ENCODE measurements at places on chromosomes 5 and 9. TPM values are rescaled to one million over a fixed set of nuclear protein-coding genes. Genes with fewer than 3 reads are reported as not detected.

Gene C5orf58
- not detected for total RNA-seq

DNA sequence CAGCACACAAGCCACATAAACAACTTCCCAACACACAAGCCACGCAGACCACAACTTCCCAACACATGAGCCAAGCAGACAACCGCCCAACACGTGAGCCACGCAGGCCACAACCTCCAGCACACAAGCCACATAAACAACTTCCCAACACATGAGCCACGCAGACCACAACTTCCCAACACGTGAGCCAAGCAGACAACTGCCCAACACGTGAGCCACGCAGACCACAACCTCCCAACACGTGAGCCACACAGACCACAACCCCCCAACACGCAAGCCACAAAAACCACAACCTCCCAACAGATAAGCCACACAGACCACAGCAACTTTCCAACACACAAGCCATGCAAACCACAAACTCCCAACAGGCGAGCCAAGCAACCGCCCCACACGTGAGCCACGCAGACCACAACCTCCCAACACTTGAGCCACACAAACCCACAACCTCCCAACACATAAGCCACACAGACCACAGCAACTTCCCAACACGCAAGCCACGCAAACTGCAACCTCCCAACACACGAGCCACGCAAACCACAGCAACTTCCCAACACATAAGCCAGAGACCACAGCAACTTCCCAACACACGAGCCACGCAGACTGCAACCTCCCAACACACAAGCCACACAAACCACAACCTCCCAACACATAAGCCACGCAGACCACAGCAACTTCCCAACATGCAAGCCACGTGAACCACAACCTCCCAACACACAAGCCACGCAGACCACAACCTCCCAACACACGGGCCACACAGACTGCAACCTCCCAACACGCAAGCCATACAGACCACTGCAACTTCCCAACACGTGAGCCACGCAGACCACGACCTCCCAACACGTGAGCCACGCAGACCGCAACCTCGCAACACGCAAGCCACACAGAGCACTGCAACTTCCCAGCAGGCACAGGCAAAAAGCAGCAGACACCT lies 10.1 kb downstream of the BRD9 start:
- peak overlapping the region; percentile 85 for H3K27ac ChIP-seq
- no peak overlapping the region for H3K4me3 ChIP-seq
- no peak for DNase-seq
- H3K27me3 ChIP-seq, result no peaks in the 10 kb centered on the region
- H3K36me3 ChIP-seq, result peaks cover 80% of the 10 kb centered on the region

Gene HTR1A
- total RNA-seq, result not detected

GRCh38 chr9:137277329-137278041 lies at the start of gene TOR4A:
TSS of gene TOR4A (plus strand) at chr9:137277726. CDS start at chr9:137278690, 964 bp downstream.
- H3K4me3 ChIP-seq, result peak within 1 kb of the TSS; percentile 89
- peak; percentile 48 for DNase-seq
- H3K27me3 ChIP-seq, result no peaks in the 10 kb centered on the region
- H3K4me1 ChIP-seq, result peaks cover 5% of the 10 kb centered on the region
- H3K36me3 ChIP-seq, result peaks cover 10% of the 10 kb centered on the region

DNA sequence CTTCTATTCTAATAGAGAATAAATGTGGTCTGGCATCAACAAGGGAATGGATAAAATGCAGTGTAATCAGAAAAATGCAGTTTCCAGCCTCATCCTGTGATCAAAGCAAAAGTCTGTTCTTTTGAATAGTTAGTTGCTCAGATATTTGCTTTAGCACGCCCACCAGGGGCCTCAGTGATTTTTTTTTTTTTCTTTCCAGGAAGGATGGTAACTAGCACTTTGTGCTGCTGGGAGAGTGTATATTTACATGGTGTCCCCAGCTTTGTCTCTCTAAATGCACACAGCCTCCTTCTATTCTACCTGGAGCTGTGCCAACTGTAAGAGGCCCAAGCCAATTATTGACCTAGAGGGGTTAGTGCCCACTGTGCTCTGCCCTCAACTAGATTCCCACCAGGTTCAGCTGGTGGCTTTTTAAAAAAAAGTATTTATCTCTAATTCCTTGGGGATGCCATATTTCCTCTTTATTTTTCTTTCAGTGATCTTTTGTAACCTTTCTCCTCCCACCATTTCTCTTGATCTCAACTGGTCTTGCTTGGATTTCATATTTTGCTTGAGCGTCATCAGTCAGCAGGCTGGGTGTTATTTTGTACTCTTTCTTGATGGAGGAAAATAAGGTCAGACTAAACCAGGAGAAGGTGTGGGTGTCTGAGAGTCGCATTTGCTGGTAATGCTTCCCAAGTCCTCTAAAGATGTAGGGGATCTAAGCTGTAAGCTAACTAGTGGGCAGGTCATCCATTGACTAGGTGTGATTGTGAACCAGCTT lies 193.0 kb upstream of the C9orf72 start:
- H3K4me1 ChIP-seq, result peaks cover 14% of the 10 kb centered on the region
- no peak for DNase-seq
- no peaks in the 10 kb centered on the region for H3K36me3 ChIP-seq
- H3K4me3 ChIP-seq, result no peak overlapping the region

Gene FOXD4L6
- total RNA-seq, result 0.18 TPM

GRCh38 chr5:112063856-112064255 lies 306.9 kb upstream of the NREP start:
- H3K4me1 ChIP-seq, result no peaks in the 10 kb centered on the region
- H3K27me3 ChIP-seq, result no peaks in the 10 kb centered on the region
- no peak overlapping the region for H3K27ac ChIP-seq
- H3K36me3 ChIP-seq, result no peaks in the 10 kb centered on the region
- no peak for DNase-seq

Gene SOX30
- 0.11 TPM for total RNA-seq

GRCh38 chr5:98111686-98112085 lies 661.8 kb upstream of the RGMB start:
- DNase-seq, result no peak
- H3K4me3 ChIP-seq, result no peak overlapping the region
- H3K4me1 ChIP-seq, result no peaks in the 10 kb centered on the region
- H3K27me3 ChIP-seq, result no peaks in the 10 kb centered on the region
- no peaks in the 10 kb centered on the region for H3K36me3 ChIP-seq

Gene PSIP1
- total RNA-seq, result 112 TPM

GRCh38 chr9:111147041-111147440 lies 108.8 kb upstream of the LPAR1 start:
- no peaks in the 10 kb centered on the region for H3K36me3 ChIP-seq
- no peak overlapping the region for H3K27ac ChIP-seq
- H3K4me1 ChIP-seq, result no peaks in the 10 kb centered on the region
- H3K27me3 ChIP-seq, result no peaks in the 10 kb centered on the region

GRCh38 chr9:72048850-72049249 lies 11.6 kb downstream of the C9orf57 start:
- peaks cover 2% of the 10 kb centered on the region for H3K27me3 ChIP-seq
- H3K27ac ChIP-seq, result no peak overlapping the region
- H3K4me3 ChIP-seq, result no peak overlapping the region
- DNase-seq, result no peak

DNA sequence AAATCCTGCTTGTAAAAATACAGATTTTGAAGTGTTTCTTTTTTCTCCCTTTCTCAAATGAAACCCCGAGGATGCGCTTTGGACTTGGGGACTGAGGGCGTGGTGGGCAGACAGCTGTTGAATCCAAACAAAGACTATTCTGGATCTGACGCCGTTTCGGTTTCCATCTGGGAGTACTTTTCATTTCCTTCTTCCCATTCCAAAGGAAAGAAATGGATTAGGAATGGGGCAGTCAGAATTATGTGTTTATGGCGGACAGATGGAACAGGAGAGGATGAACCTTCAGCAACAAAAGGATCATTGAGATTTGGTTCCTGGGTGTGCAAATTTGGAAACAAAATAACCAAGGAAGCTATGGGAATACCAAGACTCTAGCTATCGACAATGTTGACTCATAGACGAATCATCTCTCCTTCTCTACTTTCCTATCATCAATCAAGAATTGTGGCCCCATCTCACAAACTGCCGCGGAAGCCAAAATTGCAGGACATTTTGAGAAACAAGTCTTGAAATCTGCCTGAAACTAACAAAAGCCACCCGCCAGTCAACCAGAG lies 300.6 kb downstream of the PARP8 start:
- H3K4me1 ChIP-seq, result peaks cover 40% of the 10 kb centered on the region
- peak overlapping the region; percentile 72 for H3K4me3 ChIP-seq
- H3K27ac ChIP-seq, result no peak overlapping the region
- DNase-seq, result no peak

- no peak overlapping the region for H3K4me3 ChIP-seq
- H3K27me3 ChIP-seq, result no peaks in the 10 kb centered on the region
- H3K27ac ChIP-seq, result no peak overlapping the region
- no peaks in the 10 kb centered on the region for H3K36me3 ChIP-seq
- DNase-seq, result no peak
- no peaks in the 10 kb centered on the region for H3K4me1 ChIP-seq
Measured at GRCh38 chr5:8956659-8957058, 589.2 kb downstream of the SEMA5A start.

Gene DCTN3
- 57.8 TPM for total RNA-seq

DNA sequence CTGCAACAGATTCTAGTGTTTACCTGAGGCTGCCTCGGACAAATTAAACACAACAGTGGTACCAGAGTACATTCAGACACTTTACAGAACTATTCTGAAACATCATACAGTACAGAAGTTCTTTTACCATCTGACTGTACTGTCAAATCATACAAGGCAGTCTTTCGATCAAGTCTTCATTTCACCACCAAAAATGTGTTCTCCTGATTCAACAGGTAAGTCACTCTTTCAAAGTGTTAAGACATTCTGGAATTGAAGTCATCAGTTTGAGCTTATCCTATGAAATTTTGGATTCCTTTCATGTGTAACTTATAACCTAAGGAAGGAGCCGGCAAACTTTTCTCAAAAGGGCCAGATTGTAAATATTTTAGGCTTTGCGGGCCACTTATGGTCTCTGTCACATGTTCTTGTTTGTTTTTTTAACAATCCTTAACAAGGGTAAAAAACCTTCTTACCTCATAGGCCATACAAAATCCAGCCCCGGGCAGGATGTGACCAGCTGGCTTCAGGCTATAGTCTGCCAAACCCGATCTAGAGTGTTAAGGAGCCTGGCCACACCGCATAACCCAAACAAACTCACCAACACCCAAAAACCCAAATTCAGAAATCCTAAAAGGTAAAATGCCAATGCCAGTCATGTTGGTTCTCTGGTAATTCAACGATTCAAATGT lies 151.6 kb downstream of the DENND1A start:
- H3K4me3 ChIP-seq, result no peak overlapping the region
- DNase-seq, result no peak
- H3K27me3 ChIP-seq, result peaks cover 6% of the 10 kb centered on the region
- peaks cover 3% of the 10 kb centered on the region for H3K4me1 ChIP-seq

DNA sequence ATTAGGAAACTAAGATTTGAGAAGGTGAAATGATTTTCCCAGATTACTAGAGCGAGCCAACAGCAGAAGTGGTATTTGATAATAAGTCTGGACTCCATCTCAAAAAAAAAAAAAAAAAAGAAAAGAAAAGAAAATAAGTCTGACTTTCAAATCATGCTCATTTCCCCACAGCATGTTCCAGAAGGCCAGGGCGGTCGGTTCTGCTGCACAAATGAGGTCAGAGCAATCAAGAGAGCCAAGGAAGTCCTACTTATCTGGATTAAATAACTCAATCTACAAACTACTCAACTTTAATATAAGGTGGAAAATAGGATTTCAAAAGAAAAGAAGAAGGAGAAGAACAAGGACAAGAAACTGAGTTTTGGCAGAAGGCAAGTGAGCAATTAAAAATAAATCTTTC lies 130.4 kb upstream of the RASA1 start:
- DNase-seq, result no peak
- no peak overlapping the region for H3K4me3 ChIP-seq
- peaks cover 5% of the 10 kb centered on the region for H3K4me1 ChIP-seq
- peaks cover 13% of the 10 kb centered on the region for H3K27me3 ChIP-seq
- H3K27ac ChIP-seq, result no peak overlapping the region

- H3K36me3 ChIP-seq, result no peaks in the 10 kb centered on the region
- peaks cover 9% of the 10 kb centered on the region for H3K4me1 ChIP-seq
- H3K4me3 ChIP-seq, result no peak overlapping the region
- no peak overlapping the region for H3K27ac ChIP-seq
- DNase-seq, result no peak
Measured at GRCh38 chr5:122751293-122751782, 23.5 kb upstream of the SNX2 start.

Gene FSTL4
- total RNA-seq, result 2.1 TPM

GRCh38 chr5:75460942-75461610 lies 50.4 kb downstream of the CERT1 start:
- H3K36me3 ChIP-seq, result peaks cover 27% of the 10 kb centered on the region
- H3K4me1 ChIP-seq, result peaks cover 19% of the 10 kb centered on the region
- no peak overlapping the region for H3K27ac ChIP-seq
- H3K4me3 ChIP-seq, result no peak overlapping the region
- no peak for DNase-seq
- no peaks in the 10 kb centered on the region for H3K27me3 ChIP-seq

DNA sequence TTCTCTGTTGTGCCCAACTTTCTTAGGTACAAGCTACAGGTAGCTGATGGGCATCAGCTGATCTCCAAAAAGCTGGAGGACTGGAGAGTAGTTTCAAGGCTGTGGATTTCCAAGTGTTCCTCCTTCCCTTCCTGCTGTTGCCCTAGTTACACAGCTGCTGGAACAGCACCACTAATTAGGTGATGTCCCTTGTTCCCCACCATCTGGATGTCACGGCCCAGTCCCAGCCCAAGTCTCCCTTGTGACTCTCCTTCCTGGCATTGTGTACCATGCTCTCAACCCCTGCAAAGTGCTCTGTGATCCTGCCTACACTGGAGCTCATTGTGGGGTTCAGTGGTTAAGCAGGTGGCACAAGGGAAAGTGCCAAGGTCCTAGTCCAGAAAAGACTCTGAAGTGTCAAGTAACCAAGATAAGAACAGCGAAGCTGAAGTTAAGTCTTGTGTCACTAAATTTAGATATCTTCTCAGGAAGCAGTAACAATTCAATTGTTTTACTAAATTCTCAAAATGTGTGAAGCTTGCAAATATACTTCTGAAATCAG lies 604.5 kb downstream of the ISL1 start:
- no peak overlapping the region for H3K27ac ChIP-seq
- H3K4me3 ChIP-seq, result no peak overlapping the region
- DNase-seq, result no peak
- no peaks in the 10 kb centered on the region for H3K4me1 ChIP-seq
- no peaks in the 10 kb centered on the region for H3K36me3 ChIP-seq
- no peaks in the 10 kb centered on the region for H3K27me3 ChIP-seq

DNA sequence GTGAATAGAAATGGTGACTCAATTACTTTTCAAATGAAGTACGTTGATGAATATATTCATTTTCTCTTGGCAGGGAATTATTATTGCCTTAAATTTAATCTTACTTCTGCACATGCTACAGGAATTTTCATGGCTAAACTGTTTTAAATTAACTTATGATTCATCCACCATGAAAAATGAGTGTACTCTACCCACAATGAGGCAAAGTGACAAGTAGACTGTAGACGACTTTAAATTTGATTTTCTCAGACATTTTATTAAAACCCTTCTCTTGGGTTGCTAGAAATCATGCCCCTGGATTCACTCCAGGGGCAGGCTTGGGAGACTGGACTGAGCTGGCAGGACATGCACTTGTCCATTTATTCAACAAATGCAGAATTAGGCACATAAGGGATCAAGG lies 23.5 kb upstream of the ERAP2 start:
- peaks cover 4% of the 10 kb centered on the region for H3K4me1 ChIP-seq
- no peak for DNase-seq
